ENCODE measurements at places on chromosomes 7 and 10. TPM values are rescaled to one million over a fixed set of nuclear protein-coding genes. Genes with fewer than 3 reads are reported as not detected.

- DNase-seq = no peak
Observed at GRCh38 chr10:6494936-6495592, 85.0 kb downstream of the PRKCQ start.

DNA sequence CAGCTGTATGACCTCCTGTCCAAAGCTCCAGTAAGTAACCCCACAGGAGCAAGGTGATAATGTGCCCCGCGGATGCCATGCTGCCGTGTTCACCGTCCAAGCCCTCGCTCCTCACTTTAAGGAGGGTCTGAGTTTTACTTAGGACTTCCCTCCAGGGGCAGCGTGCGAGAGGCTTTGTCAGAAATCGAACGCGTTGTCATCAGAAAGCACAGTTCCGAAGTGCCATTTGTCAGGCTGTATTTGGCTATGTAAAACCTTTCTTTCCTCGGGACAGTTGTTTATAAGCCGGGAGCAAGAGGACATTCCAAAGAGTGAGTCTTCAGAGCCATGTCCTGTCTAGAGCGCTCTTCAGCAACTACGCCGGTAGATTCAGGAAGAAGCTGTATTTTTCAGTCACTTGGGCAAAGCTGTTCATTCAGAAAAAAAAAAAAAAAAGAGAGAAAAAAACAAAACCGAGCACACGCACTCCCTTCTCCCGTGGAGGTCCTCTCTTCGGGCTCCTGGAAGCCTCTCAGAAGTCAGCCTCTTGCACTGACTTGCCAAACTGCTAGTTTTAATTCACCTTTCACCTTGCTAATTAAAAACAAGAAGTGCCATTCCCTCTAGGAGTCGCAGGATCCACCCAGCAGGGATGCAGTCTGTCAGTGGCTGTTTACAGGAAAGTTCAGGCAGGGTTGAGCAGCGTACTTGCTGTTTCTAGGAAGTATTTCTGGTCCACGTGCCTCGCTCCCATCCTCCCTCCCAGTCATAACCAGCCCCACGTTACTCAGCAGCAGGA lies at the start of gene SEMA3E:
TSS of gene SEMA3E (minus strand) at position 676 of the 778 bp plus-strand sequence.
- DNase-seq = no peak

MKI67 gene
- total RNA-seq = 0.28 TPM

HTR5A gene
- not detected for total RNA-seq

ZNF783 gene
- total RNA-seq = 2.6 TPM

DNA sequence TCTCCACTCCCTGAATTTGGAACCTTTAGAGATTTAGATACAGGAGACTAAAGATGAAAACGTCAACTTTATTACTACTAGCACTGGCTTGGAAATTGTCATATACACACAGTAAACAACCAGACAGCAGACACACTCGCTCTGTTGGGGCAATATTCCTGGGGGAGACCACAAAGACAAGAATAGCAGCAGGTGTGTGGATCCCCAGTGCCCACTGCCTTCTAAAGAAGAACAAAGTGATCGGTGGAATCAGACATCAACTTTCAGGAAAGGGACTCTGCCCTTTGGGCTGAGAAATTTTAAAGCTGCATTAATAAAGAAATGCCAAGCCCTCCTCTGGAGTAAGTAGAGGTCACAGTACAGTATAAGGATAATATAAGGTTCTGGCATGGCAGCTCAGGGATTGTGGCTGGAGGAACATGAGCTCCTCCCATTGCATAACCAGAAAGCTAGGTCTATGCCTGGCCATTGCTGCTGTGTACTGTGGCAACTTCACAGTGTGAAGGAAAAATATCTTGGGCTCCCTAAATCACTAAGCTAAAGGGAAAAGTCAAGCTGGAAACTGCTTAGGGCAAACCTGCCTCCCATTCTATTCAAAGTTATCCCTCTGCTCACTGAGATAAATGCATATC lies 57.1 kb upstream of the ANKRD1 start:
- DNase-seq = no peak

GRCh38 chr7:43942997-43943396 lies 16.8 kb downstream of the UBE2D4 start:
- DNase-seq = no peak

- DNase-seq = no peak
Observed at GRCh38 chr7:159151231-159151630, 6.6 kb upstream of the VIPR2 start.

DNA sequence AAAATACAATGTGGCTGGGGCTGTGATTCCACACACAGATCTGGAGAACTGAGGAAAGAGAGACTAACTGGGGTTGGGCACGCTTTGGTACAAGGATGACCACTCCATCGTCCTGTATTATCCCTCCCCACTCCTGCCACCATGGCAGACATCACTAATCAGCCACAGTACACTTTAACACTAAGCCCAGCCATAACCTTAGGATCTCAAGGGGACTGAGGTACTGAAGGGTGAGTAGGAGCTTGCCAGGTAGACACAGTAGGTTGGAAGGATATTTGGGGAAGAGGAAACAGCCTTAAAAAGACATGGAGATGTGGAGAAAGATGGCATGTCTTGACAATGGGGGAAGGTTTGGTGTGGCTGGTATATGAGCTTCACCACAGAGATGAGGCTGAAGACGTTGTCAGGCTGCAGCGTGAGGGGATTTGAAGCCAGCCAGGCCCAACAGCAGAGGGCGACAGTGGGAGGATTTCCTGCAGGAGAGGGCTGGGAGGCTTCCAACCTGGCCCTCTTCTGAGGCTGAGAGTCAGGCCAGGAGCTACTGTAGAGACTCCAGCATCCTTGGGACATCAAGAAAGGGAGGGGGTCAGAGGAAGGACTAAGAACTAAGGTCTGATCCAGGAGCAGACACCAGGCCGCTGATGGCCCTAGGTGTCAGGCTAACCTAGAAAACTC lies 58.6 kb upstream of the COL13A1 start:
- no peak for DNase-seq

DNA sequence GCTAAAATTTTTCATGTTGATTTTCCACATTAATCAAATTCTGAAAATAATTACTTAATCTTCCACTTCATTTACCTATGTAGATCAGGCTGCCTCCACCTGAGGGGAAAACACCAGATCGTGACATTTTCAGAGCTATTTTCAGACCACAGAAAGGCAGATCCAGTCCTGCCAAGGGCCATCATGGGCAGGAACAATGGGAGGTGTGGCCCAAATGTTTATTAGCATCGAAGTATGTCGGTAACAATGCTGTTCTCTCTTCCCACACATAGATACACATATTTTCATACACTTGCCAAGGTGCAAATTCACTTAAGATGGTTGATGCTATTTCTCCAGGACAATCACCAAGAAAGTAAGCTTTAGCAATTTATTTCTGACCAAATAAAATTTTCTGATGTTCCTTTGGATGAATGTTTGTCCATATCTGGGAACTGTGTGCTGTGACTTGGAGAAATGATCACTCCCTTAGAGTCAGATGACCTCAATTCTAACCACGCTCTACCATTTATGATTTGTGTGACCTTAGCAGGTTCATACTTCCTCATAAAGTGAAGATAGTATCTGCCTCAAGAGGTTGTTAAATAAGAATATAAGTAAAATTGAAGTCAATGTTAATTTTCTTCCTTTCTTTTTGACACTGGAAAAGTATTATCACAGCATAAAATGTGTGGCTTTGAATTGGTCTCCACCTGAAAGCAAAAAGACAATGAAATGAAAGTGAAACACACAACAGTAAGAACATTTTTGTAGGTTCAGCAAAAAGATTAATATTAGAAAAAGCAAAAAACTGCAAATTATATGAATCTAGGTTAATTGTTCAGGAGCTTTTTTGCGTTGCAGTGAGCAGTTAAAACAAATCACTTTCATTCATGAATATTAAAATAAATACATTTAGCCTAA lies 310.4 kb upstream of the PHF14 start:
- no peak for DNase-seq

DNA sequence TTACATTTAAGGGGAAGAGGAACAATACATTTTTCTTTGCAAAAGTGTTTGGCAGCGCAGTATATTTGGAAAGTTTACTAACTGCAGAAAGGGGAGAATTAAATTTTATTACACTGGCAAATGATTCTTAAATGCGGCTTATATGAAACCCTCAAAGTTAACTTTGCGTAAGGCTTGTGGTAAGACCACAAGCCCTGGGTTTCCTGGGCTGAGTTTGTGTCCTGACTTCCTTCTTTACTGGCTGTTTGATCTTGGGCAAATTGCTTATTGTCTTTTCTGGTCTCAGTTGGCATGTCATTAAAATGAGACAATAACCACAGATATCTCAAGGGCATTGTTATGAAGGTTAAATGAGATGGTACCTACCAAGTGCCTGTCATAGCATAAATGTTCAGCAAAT lies 106.8 kb downstream of the GLRX3 start:
- no peak for DNase-seq

GRCh38 chr7:18202315-18203045 lies 174.8 kb upstream of the PRPS1L1 start:
- DNase-seq = no peak

OTUD1 gene
- 13.7 TPM for total RNA-seq

FZD1 gene
- 36.0 TPM for total RNA-seq

DNA sequence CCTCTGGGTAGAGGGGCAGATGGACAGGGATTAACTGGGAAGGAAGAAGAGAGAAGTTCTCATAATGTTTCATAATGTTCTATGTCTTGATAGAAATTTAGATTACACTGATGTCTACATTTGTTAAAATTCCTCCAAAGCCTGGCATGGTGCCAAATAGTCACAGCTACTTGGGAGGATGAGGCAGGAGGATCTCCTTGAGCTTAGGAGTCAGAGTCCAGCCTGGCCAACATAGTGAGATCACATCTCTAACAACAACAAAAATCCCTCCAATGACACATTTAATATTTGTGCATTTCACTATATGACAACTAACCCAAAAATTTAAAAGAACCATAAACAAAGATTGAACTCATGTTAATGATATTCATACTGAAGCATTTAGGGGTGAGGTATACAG lies 33.0 kb upstream of the PPP1R3C start:
- no peak for DNase-seq

MRLN gene
- not detected for total RNA-seq

ASB10 gene
- 32.4 TPM for total RNA-seq

- no peak for DNase-seq
Observed at GRCh38 chr7:69318794-69319193, 279.5 kb upstream of the AUTS2 start.

DNA sequence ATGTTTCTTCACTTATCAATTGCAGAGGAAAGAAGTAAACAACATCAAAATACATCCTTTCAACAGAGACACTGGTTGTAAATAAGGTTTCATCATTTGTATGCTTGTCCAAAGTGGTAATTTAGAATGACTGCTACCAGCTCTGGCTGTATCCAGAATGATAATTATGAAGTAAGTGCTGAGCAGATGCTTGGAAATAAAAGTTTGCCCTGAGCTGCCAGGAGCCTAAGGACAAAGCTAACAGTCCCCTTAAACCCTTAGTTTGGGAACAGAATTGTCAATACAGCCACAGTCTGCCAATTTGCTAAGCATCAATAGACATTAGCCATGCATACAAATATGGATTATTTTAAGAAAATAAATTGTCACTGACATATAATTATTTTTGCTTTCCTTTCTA lies 147.0 kb upstream of the SLC13A1 start:
- DNase-seq = no peak

SSMEM1 gene
- total RNA-seq = not detected

- DNase-seq = no peak
Observed at GRCh38 chr10:84549368-84550165, 221.2 kb downstream of the CCSER2 start.

ITIH2 gene
- total RNA-seq = not detected

DNA sequence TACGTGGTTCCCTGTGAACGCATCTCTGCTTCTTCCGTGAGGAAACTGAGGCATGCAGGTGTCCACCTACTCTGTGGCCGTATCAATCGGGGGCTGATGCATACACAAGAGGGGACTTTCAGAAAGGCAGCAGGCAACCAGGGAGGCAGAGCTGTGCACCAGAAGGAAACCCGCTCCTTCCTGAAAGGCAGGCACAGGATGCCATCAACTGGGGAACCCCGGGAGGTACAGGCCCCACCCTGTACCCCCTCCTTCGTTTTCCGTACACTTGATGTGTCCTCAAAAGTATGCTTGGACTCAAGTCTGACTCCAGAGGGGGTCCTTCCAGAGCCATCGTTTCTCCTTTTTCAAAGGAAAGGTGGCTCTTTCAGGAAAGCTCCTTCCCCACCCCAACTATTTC lies 59.5 kb downstream of the ASB13 start:
- DNase-seq = no peak

- DNase-seq = no peak
Observed at GRCh38 chr7:45978731-45979211, 57.7 kb upstream of the IGFBP3 start.

DNA sequence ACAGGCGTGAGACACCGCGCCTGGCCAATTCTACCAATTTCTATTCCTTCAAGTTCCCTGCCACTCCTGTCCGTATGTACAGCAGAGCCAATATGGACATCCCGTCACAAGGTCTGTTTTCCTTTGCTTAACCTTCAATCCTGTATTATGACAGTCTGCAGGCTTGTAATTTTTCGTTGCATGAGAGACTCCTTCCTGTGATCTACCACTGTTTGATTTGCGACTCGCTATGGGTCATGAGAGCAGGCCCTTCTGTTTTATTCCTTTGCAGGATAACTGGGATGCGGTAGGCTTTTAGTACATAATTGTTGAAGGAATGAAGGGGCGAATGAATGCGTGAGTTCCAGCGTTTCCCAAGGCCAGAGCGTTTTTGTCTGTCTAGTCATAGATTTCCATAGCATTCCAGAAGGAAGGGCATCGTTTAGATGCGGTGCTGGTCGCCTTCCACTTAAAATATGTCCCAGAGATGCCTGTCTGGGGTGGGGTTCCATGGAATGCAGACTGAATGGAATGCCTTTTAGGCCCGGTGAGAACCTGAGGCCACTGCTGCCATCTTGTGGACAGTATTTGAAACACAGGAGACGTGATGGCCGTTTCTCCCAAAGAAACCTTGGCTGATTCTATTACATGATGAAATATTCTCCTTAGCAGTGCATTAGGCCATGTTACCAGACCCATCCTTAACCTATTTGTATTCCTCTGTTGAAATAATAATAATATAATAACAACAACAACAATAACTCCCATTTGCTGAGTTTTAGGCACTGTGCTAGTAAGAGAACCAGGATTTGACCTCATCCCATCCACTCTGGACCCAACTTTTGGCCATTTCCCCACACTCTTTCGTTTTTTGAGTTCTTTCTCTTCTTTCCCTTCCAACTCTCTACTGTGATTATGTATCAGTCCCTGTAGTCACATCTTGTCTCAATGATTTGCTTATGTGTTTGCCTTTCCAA lies 193.2 kb downstream of the MYOF start:
- DNase-seq = peak; percentile 27

All from heart right ventricle (tissue), 16 donors.